GM12892 (cell line): ENCODE measurements at places on chromosomes 5 and 9.

DNA sequence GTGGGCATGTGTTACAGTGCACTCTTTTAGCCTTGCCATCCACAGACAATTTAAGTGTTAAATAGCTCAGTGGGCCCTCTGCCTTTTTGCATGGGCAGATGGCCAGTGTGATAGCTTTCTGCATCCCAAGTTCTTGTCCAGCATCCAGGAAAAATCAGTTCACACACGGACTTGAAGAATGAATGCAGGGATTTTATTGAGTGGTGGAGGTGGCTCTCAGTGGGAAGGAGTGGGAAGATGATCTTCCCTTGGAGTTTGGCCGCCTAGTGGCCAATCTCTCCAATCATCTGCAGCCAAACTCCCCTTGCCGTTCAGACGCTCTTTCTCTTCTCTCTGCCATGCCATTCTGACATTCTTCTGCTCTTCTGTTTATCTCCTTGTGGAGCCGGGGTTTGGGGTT is 322.4 kb upstream of the GRAMD2B start:
- DNase-seq, result no peak

GRCh38 chr5:10644192-10644591 is 80.3 kb downstream of the ANKRD33B start:
- DNase-seq, result no peak

GRCh38 chr9:113619491-113620376 is 156.2 kb downstream of the RGS3 start:
- no peak for DNase-seq

DNA sequence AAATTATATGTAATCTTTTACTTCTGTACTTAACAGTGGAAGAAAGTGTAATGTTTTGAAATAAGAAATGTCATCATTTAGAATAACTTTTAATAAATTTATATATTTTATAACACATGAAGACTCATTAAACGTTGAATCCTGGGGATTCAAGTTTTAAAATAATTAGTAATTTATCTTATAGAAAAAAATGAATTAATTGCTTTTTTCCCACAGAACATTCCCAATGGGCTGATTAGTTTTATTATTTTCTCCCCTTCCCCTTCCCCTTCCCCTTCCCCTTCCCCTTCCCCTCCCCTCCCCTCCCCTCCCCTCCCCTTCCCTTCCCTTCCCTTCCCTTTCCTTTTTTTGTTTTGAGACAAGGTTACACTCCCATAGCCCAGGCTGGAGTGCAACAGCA is 79.7 kb downstream of the MRPS30 start:
- no peak for DNase-seq

DNA sequence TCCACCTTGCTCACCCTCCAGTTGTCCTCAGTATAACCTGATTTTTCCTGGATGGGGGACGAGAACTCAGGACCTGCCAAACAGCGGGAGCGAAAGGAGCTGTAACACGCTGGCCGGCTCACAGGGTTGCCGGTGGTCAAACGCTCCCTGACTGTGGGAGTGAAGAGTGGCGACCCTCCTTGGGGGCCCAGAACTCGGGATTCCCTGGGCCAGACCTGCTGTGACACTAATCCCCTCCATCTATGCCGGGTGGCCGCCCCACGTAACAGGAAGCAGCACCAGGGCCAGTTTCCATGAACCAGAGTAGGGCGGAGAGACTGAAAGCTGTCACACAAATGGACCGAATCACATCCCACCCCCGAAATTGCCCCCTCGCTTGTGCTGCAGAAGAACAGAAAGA is 1809.2 kb upstream of the ACO1 start:
- DNase-seq, result no peak

DNA sequence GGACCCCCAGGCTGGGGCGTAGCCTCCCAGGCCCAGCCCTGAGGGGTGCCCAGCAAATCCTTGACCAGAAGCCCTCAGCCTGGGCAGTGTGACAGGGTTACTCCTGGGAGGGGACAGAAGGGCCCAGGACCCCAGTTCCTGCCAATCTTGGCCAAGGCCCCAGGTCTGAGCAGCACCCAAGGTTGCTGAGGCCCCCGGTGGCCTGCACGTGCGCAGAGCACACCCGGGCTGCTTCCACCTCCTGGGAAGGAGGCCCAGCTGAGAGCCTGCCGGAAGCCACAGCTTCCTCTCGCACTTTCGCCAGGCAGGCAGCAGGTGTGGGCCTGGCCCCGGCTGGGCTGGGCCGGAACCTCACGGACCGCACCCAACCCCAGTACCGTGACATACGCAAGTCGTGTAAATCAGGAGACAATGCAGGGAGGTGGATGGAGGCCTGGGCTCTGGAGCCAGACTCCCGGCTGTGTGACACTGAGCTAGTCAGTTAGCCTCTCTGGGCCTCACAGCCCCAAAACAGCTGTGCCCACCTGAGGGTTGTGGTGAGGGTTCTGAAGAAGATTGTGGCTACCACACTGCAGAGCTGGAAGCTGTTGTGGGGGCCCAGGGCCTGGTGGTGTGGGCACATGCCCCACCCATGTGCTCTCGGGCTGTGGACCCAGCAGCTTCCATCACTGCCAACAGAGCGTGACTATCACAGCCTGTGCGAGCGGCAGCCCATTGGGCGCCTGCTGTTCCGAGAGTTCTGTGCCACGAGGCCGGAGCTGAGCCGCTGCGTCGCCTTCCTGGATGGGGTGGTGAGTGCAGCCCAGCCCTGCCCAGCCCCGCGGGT is 5.1 kb downstream of the GRK6 start:
- peak; percentile 77 for DNase-seq

DNA sequence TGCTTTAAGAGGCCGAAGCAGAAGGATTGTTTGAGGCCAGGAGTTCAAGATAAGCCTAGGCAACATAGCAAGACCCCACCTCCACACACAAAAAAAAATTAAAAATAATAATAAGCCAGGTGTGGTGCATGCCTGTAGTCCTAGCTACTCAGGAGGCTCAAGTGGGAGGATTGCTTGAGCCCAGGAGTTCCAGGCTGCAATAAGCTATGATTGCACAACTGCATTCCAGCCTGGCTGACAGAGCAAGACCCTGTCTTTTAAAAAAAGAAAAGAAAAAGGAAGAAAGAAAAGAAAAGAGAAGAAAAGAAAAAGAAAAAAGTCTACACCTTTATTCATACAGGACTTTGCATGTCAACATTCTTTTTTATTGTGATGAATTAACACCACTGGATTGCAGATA is 2125.8 kb downstream of the MAT2B start:
- no peak for DNase-seq

GRCh38 chr5:179375831-179376365 is 30.6 kb upstream of the ADAMTS2 start:
- DNase-seq, result no peak

DNA sequence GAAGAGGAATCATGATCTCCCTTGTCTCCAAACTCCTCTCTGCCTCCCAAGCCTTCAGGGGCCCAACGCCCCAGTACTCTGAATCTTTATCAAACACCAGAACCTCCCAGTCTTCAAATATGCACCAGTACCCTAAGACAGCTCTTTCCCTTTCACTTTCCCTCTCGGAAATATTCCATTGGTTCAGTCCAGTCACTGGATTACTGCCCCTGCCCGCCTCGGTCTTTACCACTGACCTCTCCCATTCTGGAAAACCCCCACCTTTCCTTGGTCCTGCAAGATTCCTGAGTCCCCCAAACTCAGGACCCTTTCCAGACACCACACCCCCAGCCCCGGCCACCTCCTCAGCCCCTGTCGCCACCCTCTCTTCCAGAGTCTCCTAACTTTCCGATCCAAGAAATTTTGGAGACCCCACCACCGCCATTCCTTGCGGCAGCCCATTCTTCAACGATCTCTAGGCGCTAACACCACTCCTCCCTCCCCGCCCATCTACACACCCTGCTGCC is 674 bp downstream of the C5orf15 start:
- DNase-seq, result no peak

- DNase-seq, result no peak
Observed at GRCh38 chr5:174335682-174336364, 290.3 kb downstream of the NSG2 start.

GRCh38 chr5:148794275-148794674 is 32.1 kb upstream of the ADRB2 start:
- no peak for DNase-seq

DNA sequence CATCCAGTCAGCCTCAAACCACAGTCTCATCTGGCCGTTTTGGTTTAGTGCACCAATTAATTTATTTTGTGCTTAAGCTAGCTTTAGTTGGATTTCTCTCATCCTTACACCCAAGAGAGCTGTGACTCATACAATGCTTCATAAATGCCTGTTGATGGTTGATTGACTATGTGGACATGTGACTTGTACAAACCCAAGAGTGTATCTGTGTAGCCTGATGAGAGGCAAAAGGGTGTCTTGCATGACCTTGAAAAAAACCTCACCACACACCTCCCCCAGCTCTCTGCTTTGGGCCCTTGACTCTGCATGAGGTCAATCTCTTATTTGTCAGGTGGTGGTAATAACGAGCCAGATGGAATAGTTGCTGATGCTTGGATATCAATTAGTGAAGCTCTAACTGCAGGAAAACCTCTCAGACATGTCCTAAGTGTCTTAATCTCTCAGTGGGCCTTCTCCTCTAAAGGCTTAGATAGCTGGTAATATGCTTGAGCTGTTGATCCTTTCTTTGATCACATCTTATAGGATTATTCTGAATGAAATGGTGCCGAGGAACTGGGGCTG is 10.6 kb upstream of the GLRA1 start:
- DNase-seq, result no peak

DNA sequence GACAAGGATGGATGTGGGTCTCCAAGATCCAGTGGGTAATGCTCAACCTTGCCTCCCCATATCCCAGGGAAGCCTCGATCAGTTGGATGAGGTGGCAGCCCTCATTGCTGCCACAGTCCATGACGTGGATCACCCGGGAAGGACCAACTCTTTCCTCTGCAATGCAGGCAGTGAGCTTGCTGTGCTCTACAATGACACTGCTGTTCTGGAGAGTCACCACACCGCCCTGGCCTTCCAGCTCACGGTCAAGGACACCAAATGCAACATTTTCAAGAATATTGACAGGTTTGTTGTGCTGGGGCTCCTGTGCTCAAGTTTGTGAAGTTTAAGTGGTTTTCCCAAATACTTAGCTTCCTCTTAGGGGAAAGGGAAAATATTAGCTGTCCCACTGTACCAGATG is 74.0 kb downstream of the WDR41 start:
- DNase-seq, result no peak

DNA sequence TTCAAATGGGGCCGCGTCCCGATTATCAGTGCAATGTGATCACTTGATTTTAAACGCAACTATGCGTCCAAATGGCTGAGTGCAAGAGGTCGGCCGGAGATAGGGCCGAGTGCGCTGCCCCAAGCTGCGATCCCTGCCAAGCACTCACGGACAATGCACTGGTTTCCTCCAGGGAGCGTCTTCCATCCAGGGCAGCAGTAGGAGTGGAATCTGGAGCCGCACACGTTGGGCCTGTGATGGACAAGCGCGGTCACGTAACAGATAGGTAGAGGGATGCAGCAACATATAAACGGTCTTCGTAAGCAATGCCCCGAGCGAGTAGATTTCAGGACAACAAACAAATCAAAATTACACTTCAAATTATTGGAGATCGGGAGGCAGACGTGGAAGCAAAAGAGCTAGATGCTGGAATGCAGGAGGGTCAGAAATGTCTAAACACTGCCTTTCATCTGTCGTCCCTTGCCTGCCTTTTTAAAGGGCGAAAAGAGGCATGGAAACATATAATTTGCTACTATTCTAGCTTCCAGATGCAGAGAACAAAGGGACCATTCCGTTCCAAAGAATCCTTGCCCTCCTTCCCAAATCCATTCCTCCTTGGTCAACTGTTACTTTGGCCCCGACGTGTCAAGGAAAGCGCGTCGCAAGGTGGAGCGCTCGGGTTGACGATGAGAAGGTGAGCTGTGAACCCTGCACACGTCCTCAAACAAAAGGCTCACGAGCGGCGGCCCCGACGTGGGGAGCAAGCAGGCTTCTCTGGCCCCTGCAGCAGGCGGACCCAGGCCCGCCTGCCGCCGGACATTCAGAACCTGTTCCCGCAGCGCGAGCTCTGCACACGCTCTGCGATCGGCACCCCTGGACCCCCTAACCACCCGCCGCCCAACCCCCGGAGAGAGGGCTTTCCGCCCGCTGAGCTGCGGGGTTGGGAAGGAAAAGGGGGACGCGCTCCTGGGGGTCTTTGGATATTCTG is 1.5 kb downstream of the FBN2 start:
- DNase-seq, result no peak

- no peak for DNase-seq
Observed at GRCh38 chr5:9187614-9188013, 358.3 kb downstream of the SEMA5A start.

GRCh38 chr5:43854697-43855292 is 251.8 kb downstream of the NNT start:
- no peak for DNase-seq

DNA sequence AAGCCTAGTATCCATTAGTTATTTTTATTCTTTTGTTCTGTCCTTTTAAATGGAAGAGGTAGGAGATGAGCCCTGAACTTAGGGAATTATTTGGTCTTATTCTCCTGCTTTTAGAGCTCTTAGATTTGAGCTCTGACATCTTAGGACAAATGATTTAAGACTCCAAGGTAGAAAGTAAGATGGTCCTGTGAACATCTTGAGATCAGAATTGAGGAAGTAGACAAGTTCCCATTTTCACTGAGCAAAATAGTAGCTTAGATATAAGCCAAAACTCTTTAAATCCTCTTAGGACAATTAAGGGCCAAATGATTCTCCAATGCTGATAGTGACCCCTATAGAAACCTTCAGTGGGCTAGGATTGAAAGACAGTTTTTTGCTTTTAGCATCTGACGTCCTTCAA is 53.0 kb upstream of the RUSC2 start:
- DNase-seq, result no peak

DNA sequence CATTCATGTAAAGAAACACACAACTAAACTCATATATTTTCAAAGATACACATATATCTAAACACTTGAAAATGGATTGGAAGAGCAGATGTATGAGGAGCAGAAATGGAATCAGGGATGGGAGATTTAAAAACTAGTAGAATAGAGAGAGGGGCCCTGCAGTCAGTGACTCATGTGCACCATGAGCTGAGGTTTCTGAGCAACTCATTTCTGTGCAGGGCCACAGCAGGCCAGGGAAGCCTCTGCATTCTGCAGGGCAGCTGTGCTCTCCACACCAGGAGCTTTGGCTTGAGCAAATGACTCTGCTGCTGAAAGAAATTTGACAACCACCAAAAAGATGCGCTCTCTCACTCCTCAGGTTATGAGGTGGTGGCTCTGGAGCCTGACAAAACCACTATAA is 27.1 kb downstream of the LHX6 start:
- no peak for DNase-seq

DNA sequence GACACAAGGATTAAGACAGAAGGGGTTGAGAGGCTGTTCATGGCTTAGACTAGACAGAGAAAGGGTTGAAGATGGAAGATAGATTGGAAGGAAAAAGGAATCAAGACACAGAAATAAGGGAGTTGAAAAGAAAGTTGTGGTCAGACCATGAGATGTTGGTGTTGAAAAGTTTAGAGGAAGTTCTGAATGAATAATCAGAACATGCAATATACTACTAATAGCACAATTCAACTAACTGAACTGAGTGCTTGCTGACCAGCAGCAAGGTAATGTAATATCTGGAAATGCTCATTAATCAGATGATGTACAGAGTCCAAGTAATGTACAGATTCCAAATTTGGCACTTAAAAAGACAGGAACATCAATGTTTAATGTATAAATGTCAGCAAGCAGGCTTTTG is 10.6 kb upstream of the NNT start:
- DNase-seq, result no peak

GRCh38 chr9:137815256-137816255 is 62.0 kb upstream of the CACNA1B start:
- no peak for DNase-seq

GRCh38 chr5:154757814-154758406 is 2.7 kb downstream of the LARP1 start:
- DNase-seq, result no peak
